ENCODE measurements at places on chromosomes 3 and 15.

DNA sequence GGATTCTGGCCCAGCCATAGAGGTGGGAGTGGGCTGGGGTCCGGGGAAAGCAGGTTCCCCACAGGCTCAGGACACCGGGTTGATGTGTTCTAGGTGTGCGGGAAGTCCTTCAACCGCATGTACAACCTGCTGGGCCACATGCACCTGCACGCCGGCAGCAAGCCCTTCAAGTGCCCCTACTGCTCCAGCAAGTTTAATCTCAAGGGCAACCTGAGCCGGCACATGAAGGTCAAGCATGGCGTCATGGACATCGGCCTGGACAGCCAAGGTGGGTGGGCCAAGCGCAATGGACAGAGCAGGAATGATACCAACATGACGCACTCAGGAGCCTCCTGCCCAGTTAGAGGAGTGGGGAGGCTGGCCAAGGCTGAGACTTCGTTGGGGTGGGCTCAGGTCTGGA is 28.2 kb downstream of the IDH2 start:
- no peak for DNase-seq
- H3K27me3 ChIP-seq = peaks cover 2% of the 10 kb centered on the region
- H3K4me1 ChIP-seq = peaks cover 9% of the 10 kb centered on the region
- no peak overlapping the region for H3K27ac ChIP-seq

- H3K4me3 ChIP-seq = no peak overlapping the region
- peaks cover 21% of the 10 kb centered on the region for H3K4me1 ChIP-seq
- no peaks in the 10 kb centered on the region for H3K36me3 ChIP-seq
- peak overlapping the region; percentile 89 for H3K27ac ChIP-seq
These were observed 36.2 kb upstream of the FLNB start for GRCh38 chr3:57971975-57972374.

DNA sequence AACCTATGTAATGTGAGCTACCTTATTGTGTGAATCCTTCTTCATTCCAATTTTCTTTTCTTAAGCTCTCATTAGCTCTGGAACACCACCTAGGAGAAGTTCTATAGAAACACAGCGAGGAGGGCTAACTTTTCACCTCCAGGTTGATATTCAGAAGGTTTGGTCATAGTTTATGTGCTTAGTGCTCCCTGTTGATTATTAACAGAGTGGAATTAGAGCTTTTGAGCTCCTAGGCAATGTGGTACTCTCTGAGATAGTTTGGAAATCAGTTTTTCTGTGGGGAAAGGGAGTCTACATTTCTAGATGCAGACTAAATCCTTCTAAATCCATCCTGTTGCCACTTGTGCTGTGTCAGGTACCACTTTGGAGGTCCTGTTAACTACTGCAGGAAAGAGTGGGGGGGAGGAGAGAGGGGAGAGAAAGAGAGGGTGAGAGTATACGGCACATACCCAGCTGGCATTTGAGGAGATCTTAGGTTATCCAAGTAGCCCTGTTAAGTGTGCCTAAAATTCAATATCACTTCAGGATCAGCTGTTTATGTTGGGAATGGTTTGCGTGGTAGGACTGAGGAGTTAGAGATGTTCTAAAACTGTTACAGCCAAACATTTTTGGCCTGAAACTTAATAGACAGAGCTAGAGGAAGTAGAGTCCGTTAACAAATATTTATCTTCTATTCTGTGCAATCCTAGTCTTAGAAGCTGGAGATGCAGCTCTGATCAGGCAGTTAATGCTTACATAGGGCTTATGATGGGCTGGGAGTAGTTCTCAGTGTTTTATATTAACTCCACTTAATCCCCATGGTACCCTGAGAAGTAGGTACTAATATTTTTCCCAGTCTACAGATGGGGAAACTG is 117.5 kb upstream of the PROK2 start:
- DNase-seq = no peak
- peaks cover 22% of the 10 kb centered on the region for H3K27me3 ChIP-seq
- no peaks in the 10 kb centered on the region for H3K36me3 ChIP-seq
- H3K27ac ChIP-seq = no peak overlapping the region
- H3K4me3 ChIP-seq = no peak overlapping the region
- no peaks in the 10 kb centered on the region for H3K4me1 ChIP-seq

DNA sequence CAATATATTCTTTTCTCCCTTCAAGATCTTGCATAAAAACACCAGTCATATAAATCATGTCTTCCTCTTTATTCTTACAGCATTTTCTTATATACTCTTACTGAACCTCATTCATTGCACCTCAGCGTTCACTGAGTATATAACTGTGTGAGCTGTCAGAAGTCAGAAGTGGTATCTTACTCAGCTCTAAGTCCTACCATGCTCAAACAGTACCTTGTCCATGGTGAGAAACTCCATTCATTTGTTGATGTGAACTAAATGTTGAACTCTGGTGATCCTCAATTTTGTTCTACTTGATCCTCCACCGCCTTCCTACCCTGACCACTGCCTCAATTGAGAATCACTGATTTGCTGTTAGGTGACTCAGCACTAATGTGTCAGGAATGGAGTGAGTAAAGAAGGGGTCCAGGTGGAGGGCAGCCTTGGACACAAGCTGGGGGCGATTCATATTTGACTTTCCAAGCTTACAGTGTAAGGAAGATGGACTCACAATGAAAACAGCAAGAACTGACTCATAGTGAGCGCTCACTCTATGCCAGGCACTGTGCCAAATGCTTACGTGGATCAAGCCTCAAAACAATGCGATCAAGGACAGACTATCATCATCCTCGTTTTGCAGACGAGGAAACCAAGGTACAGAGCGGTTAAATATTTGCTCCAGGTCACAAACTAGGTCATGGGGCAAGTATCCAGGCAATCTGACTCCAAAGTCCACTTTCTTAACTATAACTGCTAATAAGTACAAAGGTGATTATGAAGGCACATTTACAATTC is 13.5 kb upstream of the ZFYVE19 start:
- no peak overlapping the region for H3K27ac ChIP-seq
- peaks cover 14% of the 10 kb centered on the region for H3K4me1 ChIP-seq
- no peak for DNase-seq
- H3K4me3 ChIP-seq = no peak overlapping the region

GRCh38 chr3:9883706-9884554 is 3.9 kb upstream of the CIDEC start:
- H3K27me3 ChIP-seq = no peaks in the 10 kb centered on the region
- DNase-seq = no peak
- H3K4me3 ChIP-seq = no peak overlapping the region
- H3K4me1 ChIP-seq = no peaks in the 10 kb centered on the region
- no peak overlapping the region for H3K27ac ChIP-seq

- peaks cover 12% of the 10 kb centered on the region for H3K4me1 ChIP-seq
- H3K27ac ChIP-seq = no peak overlapping the region
- H3K36me3 ChIP-seq = no peaks in the 10 kb centered on the region
- no peak overlapping the region for H3K4me3 ChIP-seq
These were observed 4.3 kb upstream of the LRRC58 start for GRCh38 chr3:120353463-120353862.

- DNase-seq = no peak
- no peak overlapping the region for H3K27ac ChIP-seq
- no peaks in the 10 kb centered on the region for H3K27me3 ChIP-seq
- no peak overlapping the region for H3K4me3 ChIP-seq
- H3K36me3 ChIP-seq = no peaks in the 10 kb centered on the region
These were observed 401.4 kb downstream of the TBL1XR1 start for GRCh38 chr3:176795891-176796290.

- no peak for DNase-seq
- no peaks in the 10 kb centered on the region for H3K27me3 ChIP-seq
- peaks cover 44% of the 10 kb centered on the region for H3K4me1 ChIP-seq
- H3K27ac ChIP-seq = no peak overlapping the region
- H3K4me3 ChIP-seq = no peak overlapping the region
These were observed 850.3 kb downstream of the ROBO1 start for GRCh38 chr3:78917536-78917935.

DNA sequence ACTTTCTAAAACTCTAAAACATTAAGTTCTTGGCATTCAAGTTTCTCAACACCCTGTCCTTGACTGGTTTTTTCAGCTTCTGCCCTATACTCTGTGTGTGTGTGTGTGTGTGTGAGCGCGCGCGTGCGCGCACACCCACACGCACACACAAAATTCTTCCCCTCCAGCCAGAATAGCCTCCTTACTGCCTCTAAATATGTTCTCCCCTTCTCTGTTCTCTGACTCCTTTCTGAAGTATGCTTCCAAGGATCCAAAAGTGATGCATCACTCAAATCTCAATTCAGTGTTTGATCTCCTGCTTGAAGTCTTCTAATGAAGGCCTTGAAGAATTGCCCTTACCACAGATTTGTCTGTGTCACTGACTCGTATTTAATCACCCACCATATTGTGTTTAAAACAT is 129.8 kb downstream of the SLC25A26 start:
- H3K4me3 ChIP-seq = no peak overlapping the region
- no peak for DNase-seq

GRCh38 chr3:197068077-197068476 is 38.5 kb upstream of the MELTF start:
- no peak overlapping the region for H3K4me3 ChIP-seq
- no peak overlapping the region for H3K27ac ChIP-seq
- H3K4me1 ChIP-seq = no peaks in the 10 kb centered on the region
- no peaks in the 10 kb centered on the region for H3K27me3 ChIP-seq
- H3K36me3 ChIP-seq = peaks cover 5% of the 10 kb centered on the region

DNA sequence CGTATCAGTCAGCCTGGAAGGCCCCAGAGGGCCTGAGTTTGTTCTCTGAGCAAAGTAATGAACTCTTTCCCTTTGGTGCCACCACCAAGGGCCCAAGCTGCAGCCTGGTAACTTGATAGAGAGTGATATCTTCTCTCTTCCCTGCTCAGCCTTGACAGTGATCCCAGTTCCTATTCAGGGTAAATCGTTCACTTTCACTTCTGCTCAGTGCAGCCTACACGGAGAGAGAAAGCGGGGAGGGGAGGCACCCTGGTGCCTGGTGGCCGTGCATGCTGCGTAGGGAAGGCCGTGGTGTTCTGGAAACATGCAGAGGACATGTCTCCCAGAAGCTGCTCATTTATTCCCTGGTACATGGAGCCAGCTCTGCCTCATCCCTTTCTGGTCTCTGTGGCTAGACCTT is 54.9 kb downstream of the KIF9 start:
- DNase-seq = no peak
- no peak overlapping the region for H3K4me3 ChIP-seq

GRCh38 chr3:17741621-17742101 is 770 bp downstream of the TBC1D5 start:
- H3K27me3 ChIP-seq = no peaks in the 10 kb centered on the region
- H3K4me1 ChIP-seq = peaks cover 51% of the 10 kb centered on the region

GRCh38 chr3:101141135-101141534 is 147.9 kb upstream of the ABI3BP start:
- no peaks in the 10 kb centered on the region for H3K36me3 ChIP-seq
- DNase-seq = no peak
- no peak overlapping the region for H3K27ac ChIP-seq
- no peak overlapping the region for H3K4me3 ChIP-seq
- no peaks in the 10 kb centered on the region for H3K27me3 ChIP-seq

- peak within 1 kb of the TSS; percentile 97 for H3K4me3 ChIP-seq
- peak; percentile 83 for DNase-seq
- no peaks in the 10 kb centered on the region for H3K36me3 ChIP-seq
These were observed at the start of gene ALG3 for GRCh38 chr3:184248454-184249411. TSS of gene ALG3 (minus strand) at chr3:184248962. CDS start at chr3:184248940, 22 bp downstream.

DNA sequence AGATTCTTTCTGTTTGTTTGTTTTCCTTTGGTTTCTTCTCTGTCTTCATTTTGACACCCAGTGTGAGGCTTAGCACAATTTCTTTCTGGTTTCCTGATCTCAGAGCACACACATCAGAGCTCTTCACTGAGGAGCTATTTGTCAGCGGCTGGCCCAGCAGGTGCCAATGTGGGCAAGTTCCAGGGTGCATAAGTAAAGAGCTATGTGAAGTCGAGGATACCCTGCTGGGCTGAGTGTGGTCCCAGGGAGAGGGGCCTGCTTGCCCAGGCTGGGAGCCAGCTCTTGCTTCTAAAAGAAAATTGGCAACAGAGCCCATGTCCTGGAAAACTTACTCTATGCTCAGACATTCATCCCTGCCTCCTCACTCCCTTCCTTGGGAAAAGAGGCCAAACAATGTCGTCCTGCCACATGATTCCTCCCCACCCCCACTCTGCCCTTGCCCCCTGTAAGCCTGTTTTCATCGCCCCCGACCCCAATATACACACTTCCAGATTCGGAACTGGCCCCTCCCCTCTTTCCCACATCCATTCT is 101.2 kb downstream of the ST8SIA2 start:
- H3K36me3 ChIP-seq = peaks cover 6% of the 10 kb centered on the region
- no peaks in the 10 kb centered on the region for H3K27me3 ChIP-seq
- no peak overlapping the region for H3K4me3 ChIP-seq
- H3K27ac ChIP-seq = peak overlapping the region; percentile 46
- H3K4me1 ChIP-seq = peaks cover 24% of the 10 kb centered on the region
- DNase-seq = no peak

- H3K27ac ChIP-seq = no peak overlapping the region
- no peaks in the 10 kb centered on the region for H3K36me3 ChIP-seq
- DNase-seq = no peak
- H3K4me3 ChIP-seq = no peak overlapping the region
These were observed 74.8 kb downstream of the SCN5A start for GRCh38 chr3:38574411-38575278.

- no peak overlapping the region for H3K4me3 ChIP-seq
- no peak for DNase-seq
- no peaks in the 10 kb centered on the region for H3K4me1 ChIP-seq
- no peaks in the 10 kb centered on the region for H3K27me3 ChIP-seq
- H3K36me3 ChIP-seq = no peaks in the 10 kb centered on the region
These were observed 58.6 kb upstream of the PHLDB2 start for GRCh38 chr3:111800472-111800871.

DNA sequence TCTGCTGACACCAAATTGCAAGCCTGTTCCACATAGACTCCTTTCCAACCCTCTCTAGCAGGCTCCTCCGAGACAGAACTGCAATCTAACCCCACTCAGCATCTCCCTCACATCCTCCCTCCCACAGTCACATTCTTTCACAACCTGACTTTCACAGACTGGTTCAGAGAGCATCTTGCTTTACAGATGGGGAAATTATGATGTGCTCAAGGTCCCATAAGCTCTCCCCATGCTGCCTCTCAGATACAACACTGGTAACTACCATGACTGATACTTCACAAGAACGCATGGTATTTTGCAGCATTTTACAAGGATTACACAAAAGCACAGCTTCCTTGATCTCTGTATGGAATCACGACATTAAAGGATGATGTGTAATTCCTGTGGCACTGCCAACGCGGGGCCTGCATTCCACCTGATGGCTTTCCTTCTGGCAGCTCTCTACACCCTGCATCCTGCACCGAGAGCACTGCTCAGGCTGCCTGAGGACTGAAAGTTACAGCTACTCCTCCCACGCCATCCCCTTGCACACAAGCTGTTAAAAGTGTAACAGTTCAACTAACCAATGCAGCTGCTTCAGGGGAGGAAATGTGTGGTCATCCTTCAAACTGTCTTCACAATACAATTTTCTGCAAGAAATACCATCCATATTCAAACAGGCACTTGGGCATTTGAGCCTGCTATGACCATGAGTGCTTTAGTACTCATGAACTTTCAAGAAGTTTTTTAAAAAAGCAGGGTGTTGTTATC is 27.6 kb downstream of the TBC1D2B start:
- H3K4me3 ChIP-seq = no peak overlapping the region
- H3K4me1 ChIP-seq = peaks cover 16% of the 10 kb centered on the region
- H3K36me3 ChIP-seq = no peaks in the 10 kb centered on the region
- H3K27me3 ChIP-seq = no peaks in the 10 kb centered on the region

- DNase-seq = peak; percentile 91
- no peaks in the 10 kb centered on the region for H3K4me1 ChIP-seq
- H3K27ac ChIP-seq = no peak overlapping the region
These were observed 39.3 kb upstream of the TRA2B start for GRCh38 chr3:185976977-185977678.

All from neural crest cell (in vitro differentiated cells).